Peyer's patch (tissue), 4 donors: ENCODE measurements at places on chromosomes 4 and X. TPM values are rescaled to one million over a fixed set of nuclear protein-coding genes. Genes with fewer than 3 reads are reported as not detected.

The GDPD2 gene
- total RNA-seq = 84.4 TPM

GRCh38 chr4:1072830-1073446 lies 40.4 kb downstream of the RNF212 start:
- DNase-seq = peak; percentile 90

- no peak for DNase-seq
Measured at GRCh38 chrX:136143711-136144110, 3.6 kb upstream of the FHL1 start.

DNA sequence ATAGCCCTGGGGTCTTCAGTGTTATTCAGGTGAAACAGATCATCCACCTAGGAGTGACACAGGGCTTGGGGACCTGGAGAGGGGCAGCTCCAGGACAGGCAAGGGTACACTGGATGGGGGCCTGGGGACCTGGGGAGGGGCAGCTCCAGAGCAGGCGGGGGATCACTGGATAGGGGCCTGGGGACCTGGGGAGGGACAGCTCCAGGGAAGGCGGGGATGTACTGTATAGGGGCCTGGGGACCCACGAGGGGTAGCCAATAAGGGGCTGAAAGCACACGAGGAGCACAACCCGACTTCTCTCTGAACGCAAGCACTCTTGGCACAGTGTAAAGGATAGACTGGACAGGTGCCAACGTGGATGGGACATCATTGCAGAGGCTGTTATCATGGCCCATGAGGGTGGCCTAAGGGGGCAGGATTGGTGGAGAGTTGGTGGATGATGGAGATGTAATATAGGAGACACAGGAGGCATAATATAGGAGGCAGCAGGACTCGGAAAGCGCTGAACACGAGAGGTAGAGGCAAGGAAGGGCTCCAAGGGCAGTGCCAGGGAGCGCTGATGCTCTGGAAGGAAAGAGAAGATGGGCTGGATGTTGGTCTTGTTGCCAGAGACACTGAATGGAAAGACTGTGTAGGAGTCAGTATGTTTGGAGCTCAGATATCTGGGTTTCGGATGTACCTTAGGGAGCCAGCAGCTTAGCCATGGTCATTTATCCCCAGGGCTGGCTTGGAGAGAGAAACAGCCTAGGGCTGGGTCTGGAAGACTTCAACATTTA lies 37.9 kb upstream of the FGFBP2 start:
- DNase-seq = no peak

The GUF1 gene
- total RNA-seq = 17.3 TPM

The GAGE12J gene
- not detected for total RNA-seq

DNA sequence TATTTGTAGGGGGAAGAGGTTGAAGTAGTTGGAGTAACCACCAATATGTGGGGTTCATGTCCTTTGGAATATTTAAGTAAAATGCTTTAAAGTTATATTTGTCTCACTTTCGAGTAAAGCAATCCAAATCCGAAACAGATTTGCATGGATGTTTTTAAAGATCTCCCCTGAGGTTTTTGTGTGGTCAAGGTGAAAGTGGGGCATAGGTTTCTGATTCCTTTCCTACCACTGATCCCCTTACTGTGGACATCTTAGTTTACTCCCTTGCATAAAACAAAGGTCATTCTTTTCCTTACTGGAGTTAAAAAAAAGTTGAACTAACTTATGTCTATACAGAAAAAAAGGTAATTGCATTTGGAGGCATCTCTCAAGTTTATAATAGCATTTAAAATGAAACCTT lies 71.9 kb upstream of the PHOX2B start:
- DNase-seq = no peak

DNA sequence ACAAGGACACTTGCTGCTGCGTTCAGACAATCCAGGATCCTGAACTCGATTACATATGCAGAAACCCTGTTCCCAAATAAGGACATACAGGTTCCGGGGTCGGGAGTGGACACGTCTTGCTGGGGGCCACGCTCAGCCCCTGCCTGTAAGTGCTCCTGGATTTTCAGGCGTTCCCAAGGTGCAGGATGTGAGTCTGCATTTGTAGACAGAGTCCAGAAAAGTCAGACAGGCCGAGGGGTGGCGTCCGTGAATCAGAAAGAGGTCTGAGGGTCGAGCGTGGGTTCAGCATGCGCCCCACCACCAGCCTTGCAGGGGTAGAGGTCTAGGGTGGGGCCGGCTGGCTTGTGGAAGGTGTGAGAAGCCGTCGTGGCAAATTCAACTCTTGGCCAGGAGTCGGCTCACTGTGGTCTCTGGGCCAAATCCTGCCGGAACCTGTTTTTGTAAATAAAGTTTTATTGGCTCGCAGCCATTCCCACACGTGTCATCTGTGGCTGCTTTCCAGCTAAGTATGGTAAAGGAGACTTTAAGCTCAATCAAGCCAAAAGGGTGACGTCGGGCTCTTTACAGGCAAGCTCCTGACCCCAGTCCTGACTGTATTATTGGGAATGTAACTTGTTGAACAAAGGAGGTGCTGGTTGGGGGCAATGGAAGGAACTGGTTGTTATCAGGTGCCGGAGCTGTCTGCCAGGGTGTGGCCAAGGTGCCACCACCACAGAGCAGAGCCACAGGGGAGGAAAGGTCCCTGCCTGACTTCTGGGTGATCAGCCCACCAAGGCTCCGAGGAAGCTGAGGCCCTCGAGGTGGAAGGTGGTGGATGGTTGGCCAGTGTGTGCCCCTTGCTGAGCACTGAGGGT lies 7.4 kb downstream of the DOK7 start:
- DNase-seq = no peak

The TIMM17B gene
- total RNA-seq = 59.7 TPM

DNA sequence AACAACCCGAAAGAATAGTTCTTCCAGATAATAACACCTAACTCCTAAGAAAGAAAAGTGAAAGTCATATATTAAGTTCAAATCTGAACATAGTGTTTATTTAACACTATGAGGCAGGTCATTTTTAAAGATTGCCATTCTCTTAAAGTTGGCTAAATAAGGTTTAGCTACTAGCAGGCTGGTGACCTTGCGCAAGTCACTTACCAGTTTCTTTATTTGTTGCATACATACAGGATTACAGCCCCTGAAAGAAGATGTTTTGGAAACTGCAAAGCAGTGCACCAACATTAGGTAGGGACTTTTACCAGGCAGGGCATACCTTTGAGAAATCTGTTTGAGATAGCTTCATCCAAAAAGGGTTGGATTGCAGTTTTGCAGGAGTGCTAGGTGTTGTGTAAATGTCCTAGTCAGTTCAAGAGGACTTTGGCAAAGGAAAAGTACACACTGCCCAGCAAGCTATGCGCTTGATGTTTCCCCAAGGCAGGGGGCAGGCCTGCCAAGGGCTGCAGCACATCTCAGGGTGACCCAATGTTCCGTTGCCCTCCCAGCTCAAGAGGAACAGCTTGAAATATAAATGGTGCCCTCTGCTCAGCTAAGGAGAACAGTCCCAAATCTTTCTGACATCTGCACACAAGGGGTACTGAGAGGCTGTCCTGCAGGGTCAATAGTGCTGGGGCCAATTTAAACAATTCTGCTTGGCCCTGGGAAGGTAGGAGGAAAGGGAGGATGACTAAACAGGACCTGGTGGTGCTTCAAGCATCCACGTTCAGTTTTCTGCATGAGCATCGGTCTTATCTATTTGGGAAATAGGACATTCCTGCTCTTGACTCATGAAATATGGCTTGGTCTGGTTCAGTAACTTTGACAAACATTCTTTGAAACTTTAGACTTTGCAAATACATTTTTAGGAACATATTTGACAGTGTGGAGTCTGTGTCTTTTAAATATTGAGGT lies 130.8 kb downstream of the COL4A6 start:
- DNase-seq = no peak

DNA sequence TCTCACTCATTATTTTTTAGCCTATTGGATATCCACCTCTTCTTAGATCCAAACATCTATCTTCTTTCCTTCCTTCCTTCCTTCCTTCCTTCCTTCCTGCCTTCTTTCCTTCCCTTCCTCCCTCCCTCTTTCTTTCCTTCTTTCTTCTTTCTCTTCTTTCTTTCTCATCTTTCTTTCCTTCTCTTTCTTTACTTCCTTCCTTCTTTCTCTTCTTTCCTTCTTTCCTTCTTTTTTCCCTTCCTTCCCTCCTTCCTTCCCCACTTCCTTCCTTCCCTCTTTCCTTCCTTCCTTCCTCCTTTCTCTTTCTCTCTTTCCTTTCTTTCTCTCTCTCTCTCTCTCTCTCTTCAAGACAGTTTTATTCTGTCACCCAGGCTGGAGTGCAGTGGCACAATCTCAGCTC lies 1239.8 kb downstream of the PCDH7 start:
- DNase-seq = no peak

DNA sequence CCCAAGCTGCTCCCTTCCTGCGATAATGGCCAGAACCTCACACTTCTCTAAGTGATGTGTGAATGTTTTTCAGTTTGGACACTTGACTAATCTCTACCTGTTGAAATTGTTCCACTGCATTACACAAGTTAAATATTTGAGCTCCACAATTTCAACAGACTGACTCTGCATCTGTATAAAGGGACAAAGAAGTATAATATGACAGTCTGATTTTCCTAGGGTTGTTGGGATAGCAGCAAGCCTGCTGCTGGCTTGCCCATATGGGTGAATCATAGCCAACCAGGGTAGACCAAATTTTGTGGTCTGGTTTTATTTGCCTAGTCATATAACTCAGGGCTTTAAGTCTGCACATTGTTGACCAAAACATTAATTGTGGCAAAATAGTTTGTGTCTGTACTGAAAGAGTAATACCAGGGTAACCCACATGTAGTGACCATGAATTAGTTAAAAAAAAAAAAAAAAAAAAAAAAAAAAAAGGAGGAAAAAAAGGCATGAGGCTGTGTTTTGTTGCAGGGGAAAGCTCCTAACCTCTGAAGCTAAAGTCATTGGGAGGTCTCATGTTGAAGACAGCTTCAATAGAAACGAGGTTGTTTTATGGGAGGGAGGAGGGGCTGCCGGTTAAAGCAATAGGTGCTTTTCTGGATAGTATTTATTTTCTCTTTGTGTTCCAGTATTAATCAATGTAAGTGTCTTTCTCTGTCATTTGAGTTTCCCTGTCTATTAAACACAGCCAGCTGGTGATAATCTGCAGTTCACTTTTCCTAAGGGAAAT lies 534.2 kb downstream of the RAB28 start:
- no peak for DNase-seq

The HAND2 gene
- total RNA-seq = not detected

GRCh38 chr4:130608121-130608520 lies 1512.2 kb downstream of the C4orf33 start:
- DNase-seq = no peak

GRCh38 chrX:150863191-150863590 lies 35.3 kb downstream of the CD99L2 start:
- DNase-seq = no peak

- no peak for DNase-seq
Measured at GRCh38 chr4:25535278-25535677, 120.4 kb upstream of the SLC34A2 start.

GRCh38 chr4:18022572-18023050 lies 1.1 kb upstream of the LCORL start:
- peak; percentile 47 for DNase-seq

GRCh38 chr4:120071192-120071795 lies 4.6 kb upstream of the MAD2L1 start:
- DNase-seq = peak; percentile 56

DNA sequence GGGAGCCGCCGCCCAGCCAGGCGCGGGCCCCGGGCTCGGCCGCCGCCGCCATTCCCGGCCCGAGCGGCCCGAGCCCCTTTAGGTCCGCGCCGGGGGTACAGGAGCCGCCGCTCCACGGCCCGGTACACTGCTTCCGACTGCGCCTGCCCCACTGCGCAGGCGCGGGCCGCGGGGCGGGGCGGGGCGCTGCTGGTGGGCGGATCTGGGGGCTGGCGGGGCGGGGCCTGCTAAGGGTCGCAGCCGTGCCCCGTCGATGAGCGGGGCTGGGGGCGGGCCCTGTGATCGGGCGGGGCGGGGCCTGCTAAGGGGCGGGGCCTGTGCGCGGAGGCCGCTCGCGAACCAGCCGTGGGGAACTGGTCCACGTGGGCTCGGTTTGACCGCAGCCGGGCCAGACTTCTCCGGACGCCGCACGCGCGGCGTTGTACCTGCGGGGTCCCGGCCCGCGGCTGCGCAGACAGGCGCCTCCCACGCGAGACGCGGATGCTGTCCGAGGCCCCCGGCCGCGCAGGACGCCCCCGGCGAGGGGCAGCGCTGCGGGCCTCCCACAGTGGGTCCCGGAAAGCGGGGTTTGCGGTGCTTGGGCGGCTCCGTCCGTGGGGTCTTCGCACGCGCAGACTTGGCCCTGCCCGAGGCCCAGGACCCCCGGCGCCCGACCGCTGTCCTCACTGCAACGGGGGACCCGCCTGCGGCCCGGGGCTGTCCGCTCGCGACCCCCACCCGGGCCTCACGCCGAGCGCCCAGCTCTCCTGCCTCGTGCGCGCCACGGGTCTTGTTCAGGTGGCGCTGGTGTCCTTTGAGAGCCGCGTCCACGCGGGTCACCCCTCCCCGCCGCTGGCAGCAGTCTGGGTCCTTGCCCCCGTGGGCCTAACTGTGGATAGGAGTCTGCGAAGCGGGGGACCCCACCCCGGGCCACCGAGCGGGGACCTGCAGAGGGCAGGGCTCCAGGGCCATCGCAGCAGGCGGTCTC lies at the start of gene DGKQ:
Gene DGKQ, minus strand, starts transcription at position 139 of the 967 bp plus-strand sequence. Its CDS starts 87 bp downstream, at position 52.
- DNase-seq = peak; percentile 95

The NUP62CL gene
- total RNA-seq = 1.2 TPM

DNA sequence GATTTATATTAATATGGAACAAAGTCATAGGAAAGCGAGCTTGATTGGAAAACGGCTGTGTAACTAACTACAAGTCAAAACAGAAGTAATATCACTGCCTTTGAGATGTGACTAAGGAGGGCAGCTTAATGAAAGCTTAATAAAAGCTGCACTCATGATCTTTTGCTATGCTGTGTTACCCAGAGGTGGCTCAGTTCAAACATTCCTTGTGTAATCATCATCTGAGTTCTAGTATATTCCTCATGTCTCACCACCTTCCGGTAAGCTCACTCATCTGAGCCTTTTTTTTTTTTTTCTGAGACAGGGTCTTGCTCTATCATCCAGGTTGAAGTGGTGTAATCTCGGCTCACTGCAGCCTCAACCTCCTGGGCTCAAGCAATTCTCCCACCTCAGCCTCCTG lies 5.0 kb downstream of the GRPEL1 start:
- DNase-seq = no peak

- DNase-seq = no peak
Measured at GRCh38 chr4:81432825-81433224, 38.9 kb downstream of the RASGEF1B start.

DNA sequence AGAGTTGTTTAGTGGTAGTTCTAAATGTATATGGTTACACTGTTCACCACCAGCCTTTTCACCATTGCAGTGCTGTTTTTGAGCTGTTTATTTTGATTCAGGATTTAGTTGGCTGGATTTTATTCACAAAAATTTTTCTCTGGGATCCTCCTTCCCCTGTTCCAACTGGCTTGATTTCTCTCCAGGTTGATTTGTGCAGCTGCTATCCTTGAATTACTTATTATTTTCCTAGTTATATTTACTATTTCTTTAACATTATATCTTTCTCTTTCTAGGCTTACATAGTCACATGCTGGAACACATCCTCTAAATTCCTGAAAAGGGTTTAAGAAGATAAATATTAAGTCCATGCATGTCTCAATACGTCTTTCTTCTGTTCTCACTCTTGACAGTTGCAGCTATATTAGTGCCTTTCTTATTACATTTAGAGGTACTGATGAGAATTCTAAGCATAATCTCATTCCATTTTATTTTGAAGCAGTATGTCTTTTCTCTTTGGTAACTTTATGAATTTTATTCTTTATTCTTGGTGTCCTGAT lies 82.2 kb downstream of the SUPT20HL2 start:
- no peak for DNase-seq

The POU4F2 gene
- total RNA-seq = not detected

- no peak for DNase-seq
Measured at GRCh38 chr4:114282937-114283336, 303.5 kb upstream of the ARSJ start.

The TBX22 gene
- not detected for total RNA-seq
